ENCODE measurements at places on chromosomes 7 and 10.

- no peak for DNase-seq
Measured at GRCh38 chr10:36515319-36515718, 610.1 kb upstream of the ANKRD30A start.

DNA sequence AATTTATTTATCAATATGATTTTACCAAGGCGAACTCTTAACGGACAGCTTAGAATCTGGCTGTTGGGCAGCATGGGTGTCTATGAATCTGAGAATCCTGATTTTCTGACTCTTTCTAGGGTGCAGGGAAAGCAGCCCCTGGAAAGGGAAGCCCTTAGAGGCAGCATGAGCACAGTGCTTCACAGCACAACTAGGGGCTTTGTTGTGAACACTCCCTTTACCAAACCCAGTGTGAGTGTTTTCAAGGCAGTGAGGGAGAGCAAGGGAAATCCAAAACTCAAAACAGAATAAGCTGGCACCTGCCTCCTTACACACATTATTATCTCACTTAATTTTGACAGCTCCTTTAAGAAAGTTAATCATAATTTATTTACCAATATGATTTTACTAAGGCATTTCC is 116.3 kb upstream of the CSTF2T start:
- DNase-seq = no peak

- no peak for DNase-seq
Measured at GRCh38 chr7:2702594-2702957, 14.6 kb downstream of the AMZ1 start.

DNA sequence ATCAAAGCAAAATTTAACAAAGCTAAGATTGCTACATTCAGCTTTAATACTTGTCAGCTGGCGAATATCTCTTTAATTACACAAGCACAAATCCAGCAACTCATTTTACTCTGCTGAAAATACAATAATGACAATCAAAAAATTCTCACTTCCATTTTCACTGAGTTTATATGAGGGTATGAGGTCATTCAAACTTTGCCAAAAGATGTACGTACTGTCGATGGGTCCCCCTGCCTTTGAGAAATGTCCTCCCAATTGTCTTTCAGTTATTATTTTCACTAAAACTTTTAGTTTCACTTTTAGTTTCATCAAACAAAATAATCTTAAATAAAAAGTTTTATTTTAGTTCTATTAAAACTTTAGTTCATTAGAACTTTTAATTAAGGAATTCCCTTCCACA is 159.5 kb upstream of the WDR11 start:
- no peak for DNase-seq

GRCh38 chr10:288316-289200 is 153.3 kb downstream of the ZMYND11 start:
- DNase-seq = no peak
